ENCODE measurements at places on chromosomes 12 and 14. TPM values are rescaled to one million over a fixed set of nuclear protein-coding genes. Genes with fewer than 3 reads are reported as not detected.

The POLE2 gene
- 5.2 TPM for total RNA-seq

The TMTC2 gene
- total RNA-seq: 4.9 TPM

The STAC3 gene
- total RNA-seq: 0.13 TPM

The LTBP2 gene
- 15.7 TPM for total RNA-seq

The BDKRB1 gene
- not detected for total RNA-seq

The VASH1 gene
- total RNA-seq: 9.0 TPM

The ZNF641 gene
- total RNA-seq: 0.51 TPM

The CBLN3 gene
- total RNA-seq: 0.13 TPM

The RNU7-1 gene
- total RNA-seq: not detected

The FAM186B gene
- 0.13 TPM for total RNA-seq

The PCED1B gene
- total RNA-seq: under 0.01 TPM

The PIANP gene
- total RNA-seq: not detected

The INSM2 gene
- not detected for total RNA-seq

The PRH2 gene
- not detected for total RNA-seq

The ALKBH2 gene
- total RNA-seq: 4.3 TPM

The ADCY6 gene
- total RNA-seq: 35.7 TPM

The CHST11 gene
- total RNA-seq: 2.7 TPM

The INHBC gene
- total RNA-seq: not detected

The AGAP2 gene
- 0.26 TPM for total RNA-seq

The TSPAN11 gene
- total RNA-seq: 29.3 TPM

The SPATS2 gene
- total RNA-seq: 15.0 TPM

The SMAGP gene
- total RNA-seq: 15.1 TPM

The ANO6 gene
- 83.7 TPM for total RNA-seq

The ARHGEF25 gene
- total RNA-seq: 1.6 TPM

The DLK1 gene
- not detected for total RNA-seq

The CACNA1C gene
- total RNA-seq: 0.38 TPM

The PLEKHG7 gene
- not detected for total RNA-seq

The SSTR1 gene
- total RNA-seq: under 0.01 TPM

The CSRP2 gene
- total RNA-seq: 12.8 TPM

The MYL2 gene
- total RNA-seq: 0.26 TPM

The RTN1 gene
- under 0.01 TPM for total RNA-seq

The ZFHX2 gene
- 0.13 TPM for total RNA-seq
